MM.1S (cell line): ENCODE measurements at places on chromosomes 12 and 14.

- DNase-seq, result peak; percentile 17
Observed at GRCh38 chr12:62933602-62934238, 1.2 kb downstream of the PPM1H start.

- no peak for DNase-seq
Observed at GRCh38 chr12:22551624-22552023, 7.3 kb upstream of the C2CD5 start.

DNA sequence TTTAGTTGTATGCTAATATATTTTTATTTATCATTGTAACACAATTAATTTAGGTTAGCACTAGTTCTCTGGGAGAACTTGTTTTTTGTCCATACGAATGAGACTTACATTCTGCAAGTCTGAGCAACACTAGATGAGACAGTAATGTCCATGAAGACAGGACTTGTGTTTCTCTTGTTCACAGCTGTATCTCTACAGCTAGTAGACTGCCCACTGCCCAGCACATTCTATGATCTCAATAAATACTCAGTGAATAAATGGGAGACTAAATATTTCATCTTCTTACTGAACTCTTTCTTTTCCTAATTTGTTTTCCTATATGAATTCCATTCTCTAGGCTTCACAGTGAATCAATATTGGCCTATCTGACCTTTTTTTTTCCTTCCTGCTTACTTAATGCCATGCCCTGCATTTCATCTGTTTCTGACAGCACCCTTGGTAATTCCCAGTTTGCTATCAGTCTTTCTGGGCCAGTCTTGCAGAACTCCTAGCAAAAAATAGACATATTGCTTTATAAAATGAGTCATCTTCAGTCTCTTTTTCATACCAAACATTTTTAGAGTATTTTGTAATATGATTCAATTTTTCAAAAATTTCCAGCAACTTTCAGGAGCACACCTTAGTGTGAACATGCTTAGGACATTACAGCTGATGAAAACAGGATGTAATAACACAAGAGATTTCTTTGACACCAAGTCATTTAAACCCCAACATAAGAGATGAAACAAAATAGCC, 185.5 kb upstream of the ATP2B1 start:
- no peak for DNase-seq

- DNase-seq, result no peak
Observed at GRCh38 chr12:67727702-67728666, 79.4 kb downstream of the DYRK2 start.

DNA sequence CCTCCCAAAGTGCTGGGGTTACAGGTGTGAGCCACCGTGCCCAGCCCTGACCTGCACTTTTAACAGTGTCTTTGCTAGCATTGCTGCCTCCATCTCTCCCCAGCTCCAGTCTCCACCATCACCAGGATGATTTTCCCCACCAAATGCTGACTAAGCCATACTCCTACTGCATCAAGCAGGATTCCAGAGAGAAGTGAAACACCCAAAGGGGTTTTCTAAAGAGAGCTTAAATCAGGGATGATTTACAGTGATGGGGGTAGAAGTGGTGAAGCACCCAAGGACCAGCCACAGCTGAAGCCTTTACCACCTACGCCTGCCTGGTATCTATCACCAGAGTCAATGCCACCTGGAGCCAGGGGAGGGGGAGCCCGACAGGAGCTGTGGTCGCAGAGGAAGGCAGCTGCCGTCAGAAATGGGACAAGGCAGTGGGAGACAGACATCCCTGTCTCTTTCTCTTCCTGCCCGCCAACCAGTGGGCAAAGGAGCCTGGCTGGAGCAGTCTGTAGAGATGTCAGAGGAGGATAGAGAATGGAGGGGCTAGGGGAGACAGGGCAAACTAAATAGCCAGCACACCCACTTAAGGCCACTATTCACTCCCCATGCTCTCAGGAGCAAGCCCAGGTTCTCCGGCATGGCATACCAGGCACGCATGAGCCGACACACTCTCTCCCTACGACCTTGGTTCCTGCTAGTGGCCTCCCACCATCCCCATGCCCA, 22.4 kb upstream of the CD9 start:
- DNase-seq, result no peak

DNA sequence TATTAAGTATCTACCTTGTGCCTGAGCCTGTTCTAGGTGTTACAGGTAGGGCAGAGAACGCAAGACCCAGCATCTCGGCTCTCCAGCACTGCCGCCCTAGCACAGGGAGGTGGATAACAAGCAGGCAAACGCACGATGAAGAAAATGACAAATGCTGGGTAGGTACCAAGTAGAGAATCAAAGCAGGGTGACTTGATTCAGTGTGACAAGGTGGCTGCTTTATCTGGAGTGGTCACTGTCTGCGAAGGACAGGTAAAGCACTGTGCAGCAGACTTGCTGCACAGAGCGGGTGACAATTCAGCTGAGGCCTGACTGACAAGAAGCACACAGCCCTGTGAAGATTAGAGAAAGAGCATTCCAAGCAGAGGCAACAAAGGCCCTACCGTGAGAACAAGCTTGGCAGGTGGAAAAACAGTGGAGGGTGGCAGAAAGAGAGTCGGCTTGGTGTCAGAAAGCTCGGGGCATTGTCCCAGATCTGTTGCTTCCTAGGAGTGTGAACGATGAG, 12.9 kb downstream of the PRKCH start:
- no peak for DNase-seq

DNA sequence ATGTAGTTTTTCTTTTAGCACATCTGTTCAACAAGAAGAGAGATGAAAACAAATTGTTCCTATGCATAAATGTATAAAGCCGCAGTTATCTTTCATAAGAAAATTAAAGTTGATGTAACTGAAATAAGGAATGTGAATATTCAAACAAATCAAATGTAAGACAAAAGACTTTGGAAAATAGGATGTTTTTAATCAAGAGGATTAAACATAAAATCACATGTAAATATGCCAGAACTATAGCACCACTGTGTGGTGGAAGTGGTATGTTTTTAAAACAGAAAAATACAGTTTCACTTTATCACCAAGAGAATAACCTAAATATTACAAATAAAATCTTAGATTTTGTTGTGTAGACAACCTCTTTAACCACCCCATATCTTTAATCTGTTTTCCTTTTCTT, 40.4 kb downstream of the CAPS2 start:
- peak; percentile 30 for DNase-seq
